ENCODE measurements at places on chromosomes 11 and 22.

DNA sequence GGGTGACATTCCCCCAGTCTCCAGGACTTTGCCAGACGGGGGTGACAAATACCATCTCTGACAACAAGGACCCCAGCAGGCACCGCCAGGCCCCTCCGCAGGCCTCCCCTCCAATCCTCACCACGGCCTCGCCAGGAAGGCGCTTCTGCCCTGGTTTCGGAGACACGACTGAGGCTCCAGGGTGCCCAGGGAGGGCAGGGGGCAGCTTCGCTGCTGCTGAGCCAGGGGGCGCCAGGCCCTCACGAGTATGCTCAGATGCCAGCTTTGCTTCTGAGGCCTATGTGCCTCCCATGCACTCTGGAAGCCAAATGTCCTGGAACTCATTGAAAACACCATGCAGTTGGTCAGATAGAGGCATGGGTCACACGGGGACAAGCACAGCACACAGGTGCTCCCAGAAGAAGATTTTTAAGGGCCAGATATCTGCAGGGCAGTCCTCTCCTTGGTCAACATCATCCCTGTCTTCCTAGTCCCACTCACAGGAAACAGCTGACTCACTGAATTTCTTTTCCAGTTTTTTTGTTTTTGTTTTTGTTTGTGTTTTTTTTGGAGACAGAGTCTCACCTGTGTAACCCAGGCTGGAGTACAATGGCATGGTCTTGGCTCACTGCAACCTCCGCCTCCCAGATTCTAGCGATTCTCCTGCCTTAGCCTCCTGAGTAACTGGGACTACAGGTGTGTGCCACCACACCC is 19.9 kb downstream of the BID start:
- DNase-seq = no peak

- DNase-seq = no peak
Measured at GRCh38 chr11:85269109-85269508, 358.0 kb downstream of the DLG2 start.

GRCh38 chr11:33520112-33520511 is 180.5 kb downstream of the C11orf91 start:
- DNase-seq = no peak

GRCh38 chr22:19705181-19705934 is 8.9 kb upstream of the SEPTIN5 start:
- DNase-seq = no peak

DNA sequence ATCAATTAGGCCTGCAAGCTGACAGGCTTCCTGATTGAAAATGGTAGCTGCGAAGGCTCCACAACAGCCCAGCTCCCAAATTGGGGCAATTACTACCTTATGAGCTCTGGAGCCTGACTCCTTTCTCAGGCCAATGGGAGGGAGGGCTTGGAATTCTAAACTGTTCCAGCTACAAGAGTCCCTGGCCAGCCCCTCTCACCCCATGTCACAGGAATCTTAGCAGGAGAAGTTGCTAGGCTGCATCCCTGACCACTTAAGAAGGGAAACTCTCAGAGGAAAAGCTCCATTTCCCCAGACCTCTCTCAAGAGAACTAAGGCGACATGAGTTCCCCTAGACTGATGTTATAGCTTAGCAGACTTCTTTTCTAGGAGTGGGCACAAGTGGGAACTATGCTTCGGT is 4.9 kb downstream of the LRP4 start:
- no peak for DNase-seq

DNA sequence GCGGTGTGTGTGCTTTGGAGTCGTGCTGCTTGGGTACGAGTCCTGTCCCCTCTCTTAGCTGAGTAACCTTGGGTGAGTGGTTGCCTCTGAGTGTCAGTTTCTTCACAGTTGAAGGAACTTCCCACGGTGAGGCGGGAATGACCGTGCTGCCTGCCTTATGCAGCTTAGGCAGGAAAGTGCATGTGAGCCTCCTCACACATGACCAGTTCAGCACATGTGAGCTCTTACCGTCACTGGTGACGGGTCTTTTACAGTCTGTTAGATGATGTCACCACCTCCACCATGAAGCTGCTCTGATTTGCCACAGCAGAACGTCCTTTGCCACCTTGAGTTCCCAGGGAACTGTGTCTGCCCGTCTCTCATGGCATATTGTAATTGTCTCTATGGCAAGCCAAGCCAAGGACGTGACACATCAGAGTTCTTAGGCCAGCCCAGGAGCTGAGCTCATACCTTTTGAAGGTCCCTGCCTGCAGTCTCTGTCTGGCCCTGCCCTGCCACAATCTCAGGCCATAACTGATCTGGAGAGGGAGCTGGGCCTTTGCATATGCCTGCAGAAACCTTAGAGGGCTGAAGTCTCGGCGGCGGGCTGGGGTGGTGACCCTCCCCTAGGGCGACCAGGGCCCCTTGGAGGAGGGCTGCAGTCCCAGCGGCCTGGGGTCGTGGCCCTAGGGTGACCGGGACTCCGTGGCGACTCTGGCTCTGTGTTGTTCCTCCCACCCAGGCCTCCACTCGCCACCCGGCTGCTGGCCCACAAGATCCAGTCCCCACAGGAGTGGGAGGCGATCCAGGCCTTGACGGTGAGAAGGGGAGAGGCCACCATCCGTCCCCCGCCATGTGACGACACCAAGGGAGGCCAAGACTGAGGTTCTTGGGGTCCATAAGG is 7.8 kb downstream of the GGA1 start:
- no peak for DNase-seq

- DNase-seq = no peak
Measured at GRCh38 chr22:41862530-41863266, 29.8 kb downstream of the SREBF2 start.

DNA sequence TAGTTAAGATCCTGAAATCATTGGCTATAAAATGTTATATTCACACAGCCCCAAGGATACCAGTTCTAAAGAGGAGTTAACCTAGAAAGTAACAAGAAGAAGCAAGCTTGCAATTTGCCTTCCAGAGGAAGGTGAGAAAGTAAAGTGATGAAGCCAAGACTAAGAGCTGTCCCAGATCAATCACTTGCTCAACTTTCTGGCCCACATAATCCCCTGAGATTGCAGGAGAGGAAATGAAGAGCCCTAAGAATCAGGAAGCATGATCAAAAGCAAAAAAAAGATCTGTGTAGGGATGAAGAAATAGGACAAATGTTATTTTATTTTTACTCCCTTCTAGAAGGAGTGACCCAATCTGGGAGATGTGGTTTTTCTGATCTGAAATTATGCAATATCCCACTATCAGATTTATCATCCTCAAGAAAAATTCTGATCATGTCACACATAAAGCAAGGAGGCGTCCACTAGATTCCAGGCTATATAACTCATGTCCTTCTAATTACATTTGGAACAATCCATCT is 180.3 kb upstream of the GUCY1A2 start:
- no peak for DNase-seq

DNA sequence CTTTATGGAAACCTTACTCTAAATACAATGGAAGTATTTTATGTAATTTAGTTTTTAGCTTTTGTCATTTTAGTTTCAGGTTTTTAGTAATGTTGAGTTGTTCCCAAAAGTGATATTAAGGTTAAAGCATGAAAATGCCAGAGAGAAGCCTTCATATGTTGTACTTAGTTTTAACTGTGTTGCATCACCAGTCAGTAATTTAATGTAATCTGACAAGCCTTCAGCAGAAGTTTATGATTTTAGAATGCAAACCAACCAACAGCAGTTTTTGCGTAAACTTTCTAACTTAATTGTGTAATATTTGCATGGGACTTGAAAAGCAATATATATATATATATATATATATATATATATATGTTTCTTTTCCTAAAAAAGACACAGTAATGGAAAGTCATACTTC is 110.6 kb downstream of the MSANTD4 start:
- DNase-seq = no peak

- peak; percentile 61 for DNase-seq
Measured at GRCh38 chr11:65150509-65151299, 16.4 kb upstream of the SYVN1 start.

GRCh38 chr11:43916621-43917020 is 25.8 kb upstream of the C11orf96 start:
- no peak for DNase-seq

- no peak for DNase-seq
Measured at GRCh38 chr11:110026858-110027626, 66.2 kb upstream of the ZC3H12C start.

- DNase-seq = no peak
Measured at GRCh38 chr11:42967653-42968052, 344.1 kb upstream of the API5 start.

- no peak for DNase-seq
Measured at GRCh38 chr11:25415793-25416192, 916.1 kb upstream of the ANO3 start.

- no peak for DNase-seq
Measured at GRCh38 chr11:37786214-37786755, 1188.2 kb upstream of the RAG2 start.

- no peak for DNase-seq
Measured at GRCh38 chr11:58613228-58613627, 9.2 kb upstream of the CNTF start.

GRCh38 chr11:119298726-119299125 is 18.2 kb downstream of the MCAM start:
- DNase-seq = no peak

- DNase-seq = no peak
Measured at GRCh38 chr11:73402834-73403185, 26.6 kb downstream of the RELT start.

GRCh38 chr11:100759106-100759505 is 72.0 kb downstream of the ARHGAP42 start:
- no peak for DNase-seq

- DNase-seq = no peak
Measured at GRCh38 chr22:33404723-33405122, 346.5 kb upstream of the SYN3 start.

- no peak for DNase-seq
Measured at GRCh38 chr11:43903969-43904368, 23.3 kb downstream of the ALKBH3 start.

- DNase-seq = no peak
Measured at GRCh38 chr11:14539982-14540421, 19.8 kb upstream of the PSMA1 start.

GRCh38 chr11:47220401-47220821 is 5.6 kb downstream of the DDB2 start:
- no peak for DNase-seq
